ENCODE measurements at places on chromosomes 16 and 17. TPM values are rescaled to one million over a fixed set of nuclear protein-coding genes. Genes with fewer than 3 reads are reported as not detected.

AATK gene
- polyA plus RNA-seq = 3.9 TPM

DPEP3 gene
- 0.11 TPM for polyA plus RNA-seq

DNAH17 gene
- 1.7 TPM for polyA plus RNA-seq

RRAD gene
- polyA plus RNA-seq = 2.1 TPM

CLEC19A gene
- 0.11 TPM for polyA plus RNA-seq

RAB11FIP4 gene
- 15.8 TPM for polyA plus RNA-seq

KIFC3 gene
- polyA plus RNA-seq = 49.0 TPM

NEUROD2 gene
- polyA plus RNA-seq = not detected

NKD1 gene
- 11.2 TPM for polyA plus RNA-seq

G6PC1 gene
- polyA plus RNA-seq = 4.3 TPM

GPR179 gene
- 0.06 TPM for polyA plus RNA-seq

AOC2 gene
- polyA plus RNA-seq = 0.80 TPM

MT1M gene
- polyA plus RNA-seq = not detected

KRT15 gene
- 0.60 TPM for polyA plus RNA-seq

DNA sequence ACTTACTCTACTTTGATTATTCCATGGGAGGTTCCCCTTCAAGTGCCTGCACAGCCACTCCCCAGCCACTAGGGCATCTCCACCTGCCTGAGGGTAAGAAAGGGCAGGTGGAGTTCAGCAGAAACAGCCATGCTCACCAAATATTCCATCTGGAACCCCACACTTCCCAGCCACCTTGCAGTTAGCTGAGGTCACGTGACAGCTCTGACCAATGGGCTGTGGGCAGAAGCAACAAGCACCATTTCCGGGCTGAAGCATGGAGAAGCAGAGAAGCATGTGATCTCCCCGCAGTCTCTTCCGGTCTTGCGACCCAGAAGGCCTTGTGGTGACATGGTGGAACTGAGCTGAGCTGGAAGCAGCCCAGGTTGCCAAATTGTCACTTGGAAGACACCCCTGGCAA is 108.6 kb downstream of the CCT6B start:
- DNase-seq = no peak

GRCh38 chr17:79803421-79803996 is 6.6 kb upstream of the CBX8 start:
- no peak for DNase-seq

- no peak for DNase-seq
These were observed 805.6 kb upstream of the EEF2KMT start for GRCh38 chr16:5903153-5903552.

DNA sequence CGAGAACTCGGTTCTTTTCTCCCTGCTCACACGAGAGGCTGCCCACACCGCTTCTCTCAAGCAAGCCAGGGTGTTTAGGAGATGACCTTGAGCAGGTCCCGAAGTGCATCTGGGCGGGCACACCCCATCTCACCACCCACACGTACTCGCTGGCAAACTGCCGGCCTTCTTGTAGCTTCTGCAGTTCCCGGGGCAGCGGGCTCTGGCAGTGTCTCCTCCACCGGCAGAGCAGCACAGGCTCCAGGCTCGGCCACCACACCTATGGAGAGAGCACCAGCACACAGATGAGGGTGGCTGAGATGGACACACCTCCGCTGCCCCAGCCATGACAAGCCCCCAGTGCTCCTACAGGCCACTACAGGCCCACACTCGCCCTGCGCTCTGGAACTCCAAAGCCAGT is 23.5 kb downstream of the ZNF276 start:
- DNase-seq = no peak

DNA sequence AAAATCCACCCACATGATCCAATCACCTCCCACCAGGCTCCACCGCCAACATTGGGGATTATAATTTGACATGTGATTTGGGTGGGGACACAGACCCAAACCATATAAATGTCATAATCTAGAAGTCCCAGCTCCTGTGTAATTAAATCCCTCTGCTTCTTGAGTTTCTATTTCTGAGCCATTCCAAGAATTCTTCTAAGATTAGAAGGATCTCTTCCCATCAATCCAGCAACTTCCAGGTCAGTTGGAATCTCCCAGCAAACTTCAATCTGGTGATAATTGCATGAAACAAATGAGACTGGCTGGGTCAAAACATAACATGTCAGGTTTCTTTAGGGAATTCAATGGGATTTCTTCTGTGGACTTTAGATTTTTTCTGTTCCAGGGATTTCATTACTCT is 127.8 kb upstream of the CDH5 start:
- DNase-seq = no peak

DNA sequence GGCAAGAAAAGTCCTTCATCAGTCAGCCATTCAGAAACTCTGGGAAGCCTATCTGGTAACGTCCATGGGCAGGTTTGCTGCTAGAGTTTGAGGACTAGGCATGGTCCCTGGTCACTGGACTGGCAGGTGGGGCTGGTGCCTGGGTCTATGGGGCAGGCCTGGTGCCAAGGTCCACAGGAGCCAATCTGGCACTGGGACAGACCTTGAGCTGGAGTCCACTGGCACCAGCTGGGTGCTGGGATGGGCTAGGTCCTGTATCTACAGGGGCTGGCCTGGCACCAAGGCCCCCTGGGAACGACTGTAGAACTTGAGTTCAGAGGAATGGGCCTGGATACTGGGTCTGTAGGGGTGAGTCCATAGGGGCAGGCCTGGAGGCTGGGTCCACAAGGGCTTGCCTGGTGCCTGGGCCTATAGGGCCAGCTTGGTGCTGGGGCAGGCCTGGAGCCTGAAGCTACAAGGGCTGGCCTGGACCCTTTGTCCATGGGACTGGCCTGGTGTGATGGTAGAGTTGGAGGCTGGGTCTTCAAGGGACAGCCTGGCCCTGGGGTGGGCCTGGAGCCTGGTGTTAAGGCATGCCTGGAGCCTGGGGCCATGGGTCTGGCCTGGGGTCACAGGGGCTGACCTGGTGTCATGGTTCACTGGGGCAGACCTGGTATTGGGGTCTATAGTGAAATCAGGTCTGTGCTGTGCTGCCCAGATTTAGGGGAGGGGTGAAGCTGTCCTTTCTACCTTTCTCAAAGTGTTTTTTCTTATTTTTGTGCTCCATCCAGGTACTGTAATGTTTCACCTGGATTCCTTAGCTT is 30.5 kb upstream of the NKD1 start:
- DNase-seq = no peak

- DNase-seq = peak; percentile 21
These were observed 486 bp downstream of the ZNF785 start for GRCh38 chr16:30585022-30585399.

DNA sequence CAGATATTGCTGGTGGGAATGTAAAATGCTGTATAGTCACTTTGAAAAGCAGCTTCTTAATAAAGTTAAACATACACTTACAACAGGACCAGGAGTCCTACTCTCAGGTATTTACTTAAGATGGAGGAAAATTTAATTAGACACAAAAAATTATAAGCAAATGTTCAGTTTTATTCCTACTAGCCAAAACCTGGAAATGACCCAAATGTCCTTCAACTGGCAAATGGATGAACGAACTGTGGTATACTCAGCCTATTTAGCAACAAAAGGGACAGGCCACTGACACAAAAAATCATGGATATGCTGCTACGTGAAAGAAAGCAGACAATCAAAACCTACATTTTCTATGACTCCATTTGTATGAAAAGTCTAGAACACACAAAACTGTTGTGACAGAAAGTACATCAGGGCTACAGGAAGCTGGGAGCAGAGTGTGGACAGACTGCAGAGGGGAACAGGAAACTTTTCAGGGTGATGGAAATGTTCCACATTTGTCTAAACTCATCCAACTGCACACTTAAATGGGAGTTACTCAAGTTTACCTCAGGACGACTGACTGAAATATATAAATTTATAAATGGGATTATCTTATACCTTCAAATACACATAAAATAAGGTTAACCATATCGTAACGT is 49.3 kb upstream of the MNT start:
- no peak for DNase-seq

DNA sequence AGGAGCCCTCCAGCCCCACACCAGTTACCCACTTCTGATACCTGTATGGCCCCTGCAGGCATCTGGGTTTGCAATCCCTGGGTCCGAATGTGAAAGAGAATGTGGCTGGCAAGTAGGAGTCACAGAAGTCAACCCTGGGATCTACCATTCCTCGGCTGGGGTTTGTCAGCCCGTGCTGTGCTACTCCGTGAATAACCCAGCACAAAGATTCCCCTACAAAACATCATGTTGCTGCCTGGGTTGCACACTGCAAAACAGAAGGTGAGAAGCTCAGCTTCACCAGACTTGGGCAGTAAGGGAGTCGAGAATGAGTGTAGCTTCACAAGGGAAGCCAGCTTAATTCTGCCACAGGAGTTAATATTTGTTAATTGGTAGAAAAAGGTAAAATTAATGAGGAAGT is 137.1 kb downstream of the ZFHX3 start:
- DNase-seq = no peak

DNA sequence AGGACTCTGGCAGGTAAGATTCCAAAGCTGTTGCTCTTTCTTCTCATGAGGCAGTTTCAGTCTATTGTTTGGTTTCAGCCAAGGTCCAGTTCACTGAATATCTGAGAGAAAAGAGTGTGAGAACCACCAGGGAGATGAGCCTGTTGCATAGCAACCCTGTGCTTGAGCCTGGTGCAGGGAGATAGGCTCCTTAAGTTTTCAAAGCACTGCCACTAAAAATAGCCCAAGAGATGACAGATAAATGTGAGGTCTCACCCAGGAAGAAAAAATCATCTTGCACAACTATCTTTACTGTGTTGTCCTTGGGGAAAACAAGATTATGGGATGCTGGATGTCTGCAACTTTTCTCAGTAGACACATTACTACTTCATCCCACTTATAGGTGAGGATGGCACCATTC is 26.2 kb upstream of the NUDT7 start:
- no peak for DNase-seq

DNA sequence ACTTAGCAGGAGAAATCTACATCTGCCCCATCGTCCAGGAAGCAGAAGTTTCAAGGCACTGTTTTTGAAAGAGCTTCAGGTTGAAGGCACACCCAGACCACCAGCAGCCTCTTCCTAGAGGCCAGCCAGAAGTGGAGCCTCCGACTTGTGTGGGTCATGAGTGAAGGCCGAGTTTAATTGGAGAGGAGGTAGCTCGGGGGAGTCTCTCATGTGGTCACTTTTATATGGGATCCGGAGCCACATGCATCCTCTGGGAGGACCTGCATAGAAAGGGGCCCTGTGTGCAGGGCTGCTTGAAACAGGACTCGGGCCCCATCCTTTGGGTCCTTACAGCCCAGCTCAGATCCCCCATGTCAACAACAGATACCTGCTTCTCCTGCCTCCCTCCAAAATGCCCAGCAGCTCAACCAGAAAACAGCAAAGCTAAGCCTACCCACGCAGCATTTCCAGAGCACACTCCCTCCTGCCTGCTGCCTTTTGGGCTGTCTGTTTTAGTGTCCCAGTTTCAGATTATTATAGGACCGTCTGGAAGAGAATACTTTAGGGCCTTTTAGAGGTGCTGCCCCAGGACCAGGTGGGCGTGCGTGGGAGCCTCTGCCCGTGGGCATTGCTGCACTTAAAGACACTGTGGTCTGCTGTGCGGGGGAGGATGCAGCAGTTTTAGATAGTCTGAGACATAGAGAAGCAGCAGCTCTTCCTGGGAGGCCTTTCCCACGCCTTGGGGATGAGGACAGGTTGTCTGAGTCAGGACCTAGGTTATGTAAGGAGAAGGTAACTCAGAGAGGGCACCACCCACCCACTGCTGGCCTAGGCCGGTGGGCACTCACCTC is 29.5 kb downstream of the MPRIP start:
- no peak for DNase-seq

GRCh38 chr16:13480801-13481200 is 439.2 kb upstream of the ERCC4 start:
- DNase-seq = no peak

- DNase-seq = no peak
These were observed at the start of gene C17orf78 for GRCh38 chr17:37375706-37376105. TSS of gene C17orf78 (plus strand) at chr17:37375985. CDS start at chr17:37376093, 108 bp downstream.

DNA sequence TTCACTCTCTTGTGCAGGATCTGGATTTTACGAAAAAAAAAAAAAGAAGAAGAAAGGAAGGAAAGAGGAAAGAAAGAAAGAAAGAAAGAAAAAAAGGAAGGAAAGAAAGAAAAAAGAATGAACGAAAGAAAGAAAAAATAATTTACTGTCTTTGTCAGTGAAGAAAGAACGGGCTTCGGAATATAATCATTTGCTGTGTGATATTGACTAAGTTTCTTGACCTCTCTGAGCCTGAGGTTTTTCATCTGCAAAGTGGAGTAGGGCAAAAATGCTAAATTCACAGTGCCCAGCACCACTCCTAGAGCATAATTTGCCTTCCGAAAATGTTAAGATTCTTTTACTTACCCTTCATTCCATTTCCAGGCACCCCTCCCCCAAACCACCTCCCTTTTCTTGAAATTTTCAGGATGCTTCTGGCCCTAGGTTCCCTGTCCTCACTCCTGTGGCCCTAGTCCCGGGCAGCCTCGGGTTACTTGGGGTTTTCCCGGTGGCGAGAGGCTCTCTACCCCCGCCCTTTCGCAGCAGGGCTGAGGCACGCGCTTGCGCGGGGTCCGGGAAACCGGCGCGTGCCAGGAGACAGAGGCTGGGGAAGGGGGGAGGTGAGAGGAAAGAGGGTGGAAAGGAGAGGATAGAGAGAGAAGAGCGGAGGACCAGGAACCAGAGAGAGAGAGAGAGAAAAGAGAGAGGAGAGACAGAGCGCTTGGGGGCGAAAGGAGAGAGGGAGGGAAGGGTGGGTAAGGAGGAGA is at the start of gene CNTNAP1:
TSS of gene CNTNAP1 (plus strand) at position 556 of the 746 bp plus-strand sequence. CDS start 299 bp downstream, outside the sequence.
- DNase-seq = no peak

DNA sequence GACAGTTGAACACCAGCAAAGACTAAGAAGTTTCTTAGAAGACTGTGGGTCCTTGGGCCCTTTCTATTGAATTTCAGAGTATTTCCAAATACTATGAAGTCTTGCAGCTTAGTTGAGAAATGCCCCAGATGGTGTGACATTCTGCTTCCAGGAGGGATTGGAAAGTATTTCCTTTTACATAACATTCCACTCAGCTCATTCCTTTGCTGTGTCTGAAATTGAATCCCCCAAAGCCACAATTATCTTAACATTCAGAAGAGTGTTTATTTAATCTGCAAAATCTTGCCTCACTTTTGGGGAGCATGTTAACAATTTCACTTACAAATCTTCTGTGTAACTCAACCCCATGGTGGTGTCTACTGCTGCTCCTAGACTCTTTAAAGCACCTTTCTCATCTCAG is 307.7 kb downstream of the WWOX start:
- DNase-seq = no peak

- no peak for DNase-seq
These were observed 4.7 kb upstream of the MMP15 start for GRCh38 chr16:58020628-58021521.

GRCh38 chr16:14240964-14241363 is 169.8 kb downstream of the MRTFB start:
- no peak for DNase-seq

DNA sequence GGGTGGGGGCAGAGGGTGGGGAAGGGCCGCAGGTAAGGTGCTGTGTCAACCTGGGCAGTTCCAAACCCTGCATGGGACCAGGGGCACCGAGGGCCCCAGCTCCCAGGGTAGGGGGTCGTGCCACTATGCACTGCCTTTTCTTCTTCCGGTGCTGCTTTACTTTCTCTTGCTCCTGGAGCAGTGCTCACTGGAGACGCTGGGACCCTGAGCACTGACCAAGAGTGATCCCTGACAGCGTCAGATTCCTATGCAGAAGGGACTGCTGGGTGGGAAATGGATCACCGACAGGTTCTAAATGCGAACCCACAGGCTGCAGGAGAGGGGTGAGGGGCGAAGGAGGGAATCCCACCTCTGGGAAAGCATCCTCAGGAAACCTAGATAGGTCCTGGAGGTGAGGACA is 470.1 kb downstream of the SOX9 start:
- no peak for DNase-seq

GRCh38 chr16:24116989-24117388 is 139.1 kb upstream of the CACNG3 start:
- DNase-seq = no peak

- DNase-seq = no peak
These were observed 354.4 kb downstream of the SNX29 start for GRCh38 chr16:12330946-12331345.

GRCh38 chr17:17713839-17714238 is 32.6 kb downstream of the RAI1 start:
- no peak for DNase-seq

Measured in right renal cortex interstitium (tissue), 3 donors.